CD4-positive, alpha-beta T cell (primary cell): ENCODE measurements at places on chromosomes 7 and 10. TPM values are rescaled to one million over a fixed set of nuclear protein-coding genes. Genes with fewer than 3 reads are reported as not detected.

GRCh38 chr7:116206141-116206540 is 4.2 kb upstream of the TES start:
- DNase-seq, result no peak

Gene KCNIP2
- 1.6 TPM for total RNA-seq

DNA sequence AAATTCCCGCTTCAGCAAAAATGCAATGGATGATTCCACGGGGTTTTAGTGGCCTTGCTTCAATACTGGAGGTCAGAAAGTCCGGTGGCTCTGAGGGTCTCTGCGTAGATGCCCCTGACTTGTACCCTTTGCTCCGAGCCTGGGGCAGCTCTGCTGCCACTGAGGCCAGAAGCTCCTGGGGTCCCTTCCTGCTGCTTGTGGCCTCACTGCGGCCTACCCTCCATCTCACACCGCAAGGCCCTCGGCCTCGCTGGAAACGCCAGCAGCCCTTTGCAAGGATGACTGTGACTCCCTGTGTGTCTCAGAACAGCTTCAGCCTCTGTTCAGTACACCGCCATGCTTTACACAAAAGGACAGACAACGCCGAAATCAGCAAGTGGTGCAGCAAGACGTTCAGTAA is 244.8 kb downstream of the ACTR3B start:
- no peak for DNase-seq

GRCh38 chr7:138749960-138750359 is 47.8 kb upstream of the TMEM213 start:
- no peak for DNase-seq

DNA sequence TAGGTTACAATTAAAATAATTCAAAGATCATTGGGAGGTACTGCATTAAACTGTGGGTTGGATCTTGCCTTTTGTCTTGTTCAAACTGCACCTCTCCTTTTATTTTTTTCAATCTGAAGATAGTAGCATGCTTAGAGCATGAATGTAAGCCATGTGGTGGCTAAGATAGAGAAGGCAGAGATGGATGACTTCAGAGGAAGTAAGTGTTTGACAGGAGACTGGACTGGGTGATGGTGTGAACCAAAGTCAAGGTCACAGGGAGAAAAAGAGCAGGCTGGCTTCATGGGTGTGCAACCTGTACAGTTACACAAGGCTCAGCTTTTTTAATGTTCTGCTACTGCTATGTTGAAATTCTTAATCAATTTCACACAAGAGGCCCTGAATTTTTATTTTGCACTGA is 85.6 kb downstream of the ZEB1 start:
- DNase-seq, result no peak

GRCh38 chr7:123204206-123204835 is 4.6 kb upstream of the SLC13A1 start:
- no peak for DNase-seq

Gene AS3MT
- 0.67 TPM for total RNA-seq

Gene CH25H
- 0.50 TPM for total RNA-seq
